ENCODE measurements at places on chromosomes 3 and 15.

DNA sequence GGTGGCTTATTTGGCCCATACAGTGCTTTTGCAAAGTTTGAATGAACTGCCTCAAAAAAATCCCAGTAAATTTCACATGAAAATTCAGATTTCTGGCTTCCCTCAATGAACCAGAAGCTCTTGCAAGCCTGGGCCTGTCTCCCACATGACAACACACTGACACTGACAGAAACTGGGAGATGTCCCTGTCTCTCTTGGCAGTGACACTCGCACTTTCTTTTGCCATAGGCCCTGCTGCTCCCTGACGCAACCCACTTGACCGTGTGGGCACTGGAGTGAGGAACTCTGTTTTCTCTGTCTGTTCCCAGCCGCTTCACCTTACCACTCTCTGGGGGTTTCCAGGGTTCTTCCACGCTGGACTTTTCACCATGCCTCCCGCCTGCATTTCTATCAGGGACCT, 524.5 kb downstream of the SHQ1 start:
- DNase-seq: no peak

DNA sequence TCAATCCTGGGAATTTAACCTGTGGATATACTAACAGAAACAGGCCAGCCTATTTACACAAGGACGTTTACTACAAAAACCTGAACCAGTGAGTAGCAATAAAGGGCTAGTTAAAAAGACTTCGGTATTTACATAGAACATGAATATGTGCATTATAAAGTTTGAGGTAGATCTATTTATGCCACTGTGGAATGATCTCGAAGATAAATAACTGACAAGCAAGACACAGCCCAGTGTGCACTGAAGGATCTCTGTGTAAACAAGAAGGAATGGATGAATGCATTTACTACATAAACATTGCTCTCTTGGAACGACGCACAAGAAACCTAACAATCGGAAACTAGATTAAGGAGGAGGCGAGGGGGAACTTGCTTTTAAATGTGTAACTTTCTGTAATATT, 132.0 kb upstream of the NSMCE3 start:
- no peak for DNase-seq

GRCh38 chr3:58646503-58646902, 20.1 kb downstream of the FAM3D start:
- no peak for DNase-seq

DNA sequence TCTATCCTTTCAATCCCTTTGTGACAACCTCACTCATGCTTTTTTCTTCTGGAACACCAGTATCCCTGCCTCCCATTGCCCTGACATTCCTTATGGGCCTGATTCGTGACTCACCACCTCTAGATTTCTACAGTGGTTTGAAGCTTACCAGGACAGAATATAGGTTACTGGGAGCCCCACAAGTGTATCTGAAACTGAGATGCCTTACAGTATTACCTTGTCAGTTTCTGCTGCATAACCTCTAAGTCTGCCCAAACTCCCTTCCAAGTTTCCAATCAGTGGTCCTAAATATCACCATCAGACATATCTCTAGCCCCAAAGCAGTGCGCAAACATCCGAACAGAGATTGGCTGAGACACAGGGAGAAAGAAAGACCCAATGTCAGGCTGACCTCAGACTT, 5.6 kb downstream of the CPB1 start:
- DNase-seq: no peak

GRCh38 chr3:29385046-29385830, 104.4 kb downstream of the RBMS3 start:
- no peak for DNase-seq

DNA sequence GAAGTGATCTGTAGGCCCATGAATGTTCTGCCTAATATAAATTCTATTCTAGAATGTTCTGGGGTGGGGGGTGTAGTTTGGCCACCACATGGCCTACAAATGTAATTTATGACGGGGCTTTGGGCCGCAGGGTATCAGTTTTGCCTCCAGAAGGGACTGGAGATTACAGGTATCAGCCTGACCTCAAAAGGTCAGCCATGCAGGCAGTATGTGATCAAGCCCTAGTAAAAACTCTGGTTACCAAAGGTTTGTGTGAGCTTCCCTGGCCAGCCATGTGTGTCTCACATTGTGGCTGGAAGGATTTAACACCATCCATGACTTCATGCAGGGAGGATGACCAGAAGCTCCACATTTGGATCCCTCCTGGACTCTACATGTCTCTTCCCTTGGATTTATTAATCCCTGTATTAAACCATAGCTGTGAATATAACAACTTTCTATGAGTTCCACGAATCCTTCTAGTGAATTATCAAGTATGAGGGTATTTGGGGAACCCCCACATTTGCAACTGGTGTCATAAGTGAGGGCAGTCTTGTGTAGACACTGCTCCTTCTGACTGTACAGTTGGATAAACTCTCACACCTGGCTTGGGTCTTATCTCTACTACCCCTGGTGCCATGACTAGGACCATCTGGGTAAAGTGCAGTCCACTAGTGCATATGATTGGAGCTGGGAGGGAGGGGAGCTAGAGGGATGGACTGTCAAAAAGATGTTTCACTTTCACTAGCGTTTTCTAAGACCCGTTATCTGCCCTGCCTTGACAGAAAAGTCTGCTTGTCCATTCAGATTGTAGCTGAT, 50.0 kb upstream of the RFX7 start:
- no peak for DNase-seq

DNA sequence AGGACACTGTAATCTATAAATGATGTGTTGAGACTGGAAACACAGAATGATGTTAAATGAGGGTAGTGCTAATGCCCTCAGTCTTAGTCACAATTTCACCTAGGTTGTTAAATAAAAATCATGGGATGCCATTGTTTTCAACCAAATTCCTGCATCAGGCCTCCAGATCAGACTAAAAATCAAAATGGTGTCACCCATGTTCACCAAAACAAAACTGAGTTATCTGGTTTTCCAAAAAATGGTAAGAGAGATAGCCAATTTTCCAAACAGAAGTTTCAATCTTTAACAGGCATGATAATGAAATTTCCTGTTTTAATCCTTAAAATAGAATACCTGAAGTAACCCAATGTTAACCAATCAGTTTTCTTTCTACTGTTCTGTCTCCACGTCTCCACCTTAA, 2.2 kb upstream of the PIAS1 start:
- no peak for DNase-seq

DNA sequence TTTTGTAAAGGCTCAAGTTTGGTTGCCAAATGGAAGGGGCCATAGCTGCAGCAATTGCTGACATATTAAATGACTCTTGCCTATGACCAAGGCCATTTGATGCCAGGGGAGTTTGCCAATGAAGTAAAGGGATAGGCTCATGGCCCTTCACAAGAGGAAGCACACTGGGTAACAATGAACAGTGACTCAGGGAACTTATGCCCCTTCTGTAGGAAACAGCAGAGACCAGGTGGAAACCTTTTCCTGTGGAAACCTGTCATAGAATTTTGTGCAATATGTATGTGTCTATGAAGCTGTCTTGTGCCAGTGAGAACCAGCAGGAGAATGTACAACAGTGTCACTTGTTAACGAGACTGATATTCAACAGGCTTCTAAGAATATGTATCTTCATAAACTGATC, 25.4 kb upstream of the AVEN start:
- DNase-seq: no peak

DNA sequence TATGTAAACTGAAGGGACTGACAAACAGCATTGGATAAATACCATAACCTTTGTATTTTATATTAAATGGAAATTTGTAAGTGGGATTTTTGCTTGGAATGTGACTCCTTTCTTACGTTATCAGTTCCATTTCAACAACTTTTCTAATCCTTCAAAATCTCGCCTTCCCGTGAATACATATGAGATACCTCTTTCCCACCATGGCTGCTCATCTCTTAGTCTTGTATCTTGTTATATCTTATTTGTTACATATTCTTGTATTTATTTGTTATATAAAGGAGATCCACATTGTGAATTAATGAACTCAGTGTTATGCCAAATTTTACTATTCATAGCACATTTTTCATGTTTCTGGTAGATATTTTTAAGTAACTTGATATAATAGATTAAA, 623.7 kb downstream of the MCTP2 start:
- no peak for DNase-seq

DNA sequence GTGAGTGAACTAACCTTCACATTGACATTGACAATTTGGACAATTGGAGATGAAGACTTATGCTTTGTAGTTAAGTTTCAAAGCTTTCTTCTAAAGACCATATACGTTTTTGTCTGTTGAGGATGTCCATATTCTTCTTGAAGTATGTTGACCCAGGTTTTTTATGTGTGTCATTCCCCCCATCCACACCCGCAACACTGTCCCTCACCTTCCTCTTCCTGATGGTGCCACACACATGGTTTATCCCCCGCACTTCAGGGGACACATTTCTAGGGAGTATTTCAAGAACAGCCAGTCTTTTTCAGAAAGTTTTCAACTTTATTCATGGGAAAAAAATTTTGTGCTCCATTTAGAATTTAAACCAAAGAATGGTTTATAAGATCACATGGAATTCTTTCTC, 105.1 kb downstream of the GHSR start:
- DNase-seq: no peak

DNA sequence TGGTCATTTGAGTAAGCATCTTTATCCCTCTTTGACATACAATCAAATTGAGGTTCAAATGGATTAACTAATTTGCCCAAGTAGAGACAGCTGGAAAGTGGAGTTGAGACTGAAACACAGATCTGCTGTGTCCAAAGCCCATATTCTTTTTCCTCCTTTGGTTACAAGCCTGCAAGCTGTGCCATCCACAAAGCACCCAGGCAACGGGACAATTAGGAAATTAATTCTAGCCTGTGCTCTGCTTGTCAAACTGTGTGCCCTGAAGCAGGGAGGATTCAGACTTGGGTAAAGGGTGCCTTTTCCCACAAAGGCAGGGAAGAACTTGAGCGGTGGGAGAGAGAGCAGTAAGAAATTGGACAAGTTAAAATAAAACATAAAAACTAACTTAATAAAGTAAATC, 127.9 kb downstream of the DTWD1 start:
- DNase-seq: no peak

GRCh38 chr3:66501483-66502244, 842 bp upstream of the LRIG1 start:
- no peak for DNase-seq

GRCh38 chr3:164179110-164179774, 899.1 kb downstream of the SI start:
- DNase-seq: no peak

GRCh38 chr3:192413461-192413860, 313.9 kb downstream of the FGF12 start:
- no peak for DNase-seq

- no peak for DNase-seq
These were observed 127.4 kb upstream of the PPP2R3A start for GRCh38 chr3:135837977-135838631.

Data from CD4-positive, alpha-beta T cell treated with Interleukin-6 at 100 ng/mL for 8 hours (primary cell).